NCI-H1105 (cell line): ENCODE measurements at places on chromosomes 3 and 15.
A peak's percentile ranks its signal among the peaks of the same experiment; 100 is the strongest.

GRCh38 chr15:94403331-94403730 is 172.0 kb downstream of the MCTP2 start:
- no peak for DNase-seq

- no peak for DNase-seq
Observed at GRCh38 chr3:81470524-81471278, 290.7 kb downstream of the GBE1 start.

DNA sequence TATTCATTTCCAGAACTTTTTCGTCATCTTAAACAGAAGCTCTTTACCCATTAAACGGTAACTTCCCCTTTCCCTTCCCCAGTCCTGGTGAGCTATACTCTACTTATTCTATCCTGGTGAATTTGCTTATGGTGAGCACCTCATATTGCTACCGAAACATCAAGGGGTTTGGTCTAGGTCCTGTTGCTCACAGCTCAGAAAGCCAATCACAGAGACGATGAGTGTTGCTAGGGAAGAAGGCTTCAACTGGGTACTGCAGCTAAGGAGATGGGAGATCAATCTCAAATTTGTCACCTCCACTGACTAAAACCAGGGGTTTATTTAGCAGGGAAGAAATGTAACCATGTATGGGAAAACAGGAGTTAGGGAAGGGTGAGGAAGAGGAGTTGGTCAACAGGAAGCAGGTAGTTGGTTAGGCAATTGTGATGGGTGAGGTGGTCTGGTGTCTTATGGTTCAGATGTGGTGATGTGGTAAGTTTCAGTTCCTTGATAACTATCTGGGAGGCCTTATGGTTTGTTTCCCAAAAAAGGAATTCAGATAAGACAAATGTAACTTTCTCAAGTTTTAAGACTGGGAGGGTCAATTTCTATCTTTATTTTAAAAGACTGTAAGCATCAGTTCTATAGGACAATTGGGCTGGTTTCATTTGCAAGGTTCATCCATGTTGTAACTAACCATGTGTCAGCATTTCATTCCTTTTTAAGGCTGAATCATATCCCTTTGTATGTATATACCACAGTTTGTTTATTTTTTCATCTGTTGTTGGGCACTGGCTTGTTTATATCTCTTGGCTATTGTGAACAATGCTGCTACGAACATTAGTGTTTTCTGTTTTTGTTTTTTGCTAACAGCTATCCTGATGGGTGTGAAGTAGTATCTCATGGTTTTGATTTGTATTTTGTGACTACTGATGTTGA is 24.3 kb downstream of the ARHGAP11B start:
- DNase-seq = no peak

- no peak for DNase-seq
Observed at GRCh38 chr3:151976211-151977050, 103.0 kb downstream of the SUCNR1 start.

GRCh38 chr15:26771578-26772153 is 1.2 kb downstream of the GABRB3 start:
- peak; percentile 35 for DNase-seq

GRCh38 chr3:142215106-142215505 is 10.3 kb downstream of the GK5 start:
- DNase-seq = no peak

GRCh38 chr3:19972054-19972453 is 25.2 kb downstream of the RAB5A start:
- no peak for DNase-seq

GRCh38 chr3:127821394-127821793 is 921 bp downstream of the MGLL start:
- no peak for DNase-seq

- no peak for DNase-seq
Observed at GRCh38 chr3:195139876-195140240, 131.1 kb downstream of the XXYLT1 start.

DNA sequence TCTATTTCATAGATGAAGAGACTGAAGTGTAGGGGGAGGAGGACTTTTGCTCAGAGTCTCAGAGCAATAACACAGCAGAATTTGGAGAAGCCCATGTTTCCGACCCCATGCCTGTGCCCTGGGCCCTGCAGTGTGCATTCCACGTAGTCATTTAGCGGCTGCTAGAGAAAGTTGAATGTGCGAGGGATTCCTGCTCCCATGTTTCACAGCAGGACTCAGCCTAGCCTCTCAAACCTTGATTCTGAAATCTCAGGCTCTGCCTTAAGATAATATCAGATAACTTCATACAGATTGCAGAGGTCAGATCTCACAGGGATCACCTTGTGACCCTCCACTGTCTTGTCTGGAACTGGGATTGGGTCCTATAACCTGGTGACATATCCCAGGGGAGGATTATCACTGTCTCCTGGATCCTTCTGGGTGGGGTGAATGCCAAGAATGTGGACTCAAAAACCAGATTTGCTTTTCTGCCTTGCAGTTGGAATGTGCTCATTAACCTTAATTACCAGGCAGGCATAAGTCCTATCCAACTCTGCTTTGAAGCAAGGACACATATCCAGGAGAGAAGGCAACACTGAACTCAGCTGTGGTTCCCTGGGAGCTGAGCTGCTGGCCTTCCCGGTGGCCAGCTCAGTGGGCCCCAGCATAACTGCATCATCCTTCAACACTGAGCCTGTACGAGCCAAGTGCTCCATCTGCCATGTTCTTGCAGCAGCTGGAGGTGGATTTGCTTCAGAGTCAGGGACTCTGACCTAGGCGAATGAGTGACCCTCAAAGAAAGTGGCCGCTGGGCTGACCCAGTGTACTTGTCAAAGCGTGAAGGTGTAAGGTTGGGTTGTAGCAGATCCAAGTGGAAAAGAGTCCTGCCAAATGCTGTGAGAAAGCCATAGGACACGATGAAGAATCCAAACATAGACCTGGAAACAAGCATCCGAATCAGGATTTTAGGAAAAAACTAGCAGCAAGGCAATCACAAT is 43.0 kb downstream of the CTXND1 start:
- no peak for DNase-seq

- DNase-seq = no peak
Observed at GRCh38 chr3:52730681-52731080, 24.8 kb downstream of the SPCS1 start.

- DNase-seq = no peak
Observed at GRCh38 chr15:77483425-77484140, 62.9 kb downstream of the HMG20A start.

- no peak for DNase-seq
Observed at GRCh38 chr3:138861798-138862197, 27.1 kb upstream of the PIK3CB start.

GRCh38 chr3:46076606-46077005 is 49.3 kb upstream of the XCR1 start:
- no peak for DNase-seq

DNA sequence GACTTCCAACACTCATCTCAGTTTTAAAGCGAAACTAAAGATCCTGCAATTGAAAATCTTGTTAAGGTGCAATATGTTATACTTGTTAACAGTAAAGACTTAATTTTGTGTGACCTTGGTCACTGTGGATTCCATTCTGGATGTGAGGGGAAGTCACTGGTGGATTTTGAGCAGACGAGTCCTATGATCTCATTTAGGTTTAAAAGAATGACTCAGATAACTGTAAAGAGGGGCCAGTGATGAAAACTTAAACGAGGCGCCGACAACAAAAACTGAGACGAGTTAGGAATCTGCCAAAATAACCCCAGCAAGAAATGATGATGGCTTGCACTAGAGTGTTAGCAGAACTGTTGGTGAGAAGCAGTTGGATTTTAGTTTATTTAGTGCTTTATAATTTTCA is 56.5 kb downstream of the LRRC28 start:
- DNase-seq = no peak

- peak; percentile 71 for DNase-seq
Observed at GRCh38 chr15:73697033-73697467, 12.9 kb downstream of the CD276 start.

- no peak for DNase-seq
Observed at GRCh38 chr3:2838546-2839157, 271.5 kb downstream of the IL5RA start.

GRCh38 chr15:96076350-96076749 is 254.2 kb upstream of the NR2F2 start:
- DNase-seq = no peak

- DNase-seq = peak; percentile 24
Observed at GRCh38 chr3:86890741-86891396, 100.1 kb downstream of the VGLL3 start.

DNA sequence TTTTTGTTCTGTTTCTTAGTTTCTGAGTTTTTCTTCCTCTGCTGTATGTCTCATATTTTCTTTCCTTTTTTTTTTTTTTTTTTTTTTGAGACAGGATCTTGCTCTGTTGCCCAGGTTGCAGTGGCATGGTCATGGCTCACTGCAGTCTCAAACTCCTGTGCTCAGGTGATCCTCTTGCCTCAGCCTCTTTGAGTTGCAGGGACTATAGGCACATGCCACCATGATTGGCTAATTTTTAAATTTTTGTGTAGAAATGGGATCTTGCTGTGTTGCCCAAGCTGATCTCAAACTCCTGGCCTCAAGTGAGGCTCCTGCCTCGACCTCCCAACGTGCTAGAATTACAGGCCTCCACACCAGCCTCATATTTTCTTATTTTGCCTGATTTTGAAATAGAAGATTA is 51.9 kb downstream of the CTDSPL2 start:
- DNase-seq = no peak

- DNase-seq = no peak
Observed at GRCh38 chr15:66042624-66043023, 173.3 kb downstream of the RAB11A start.

DNA sequence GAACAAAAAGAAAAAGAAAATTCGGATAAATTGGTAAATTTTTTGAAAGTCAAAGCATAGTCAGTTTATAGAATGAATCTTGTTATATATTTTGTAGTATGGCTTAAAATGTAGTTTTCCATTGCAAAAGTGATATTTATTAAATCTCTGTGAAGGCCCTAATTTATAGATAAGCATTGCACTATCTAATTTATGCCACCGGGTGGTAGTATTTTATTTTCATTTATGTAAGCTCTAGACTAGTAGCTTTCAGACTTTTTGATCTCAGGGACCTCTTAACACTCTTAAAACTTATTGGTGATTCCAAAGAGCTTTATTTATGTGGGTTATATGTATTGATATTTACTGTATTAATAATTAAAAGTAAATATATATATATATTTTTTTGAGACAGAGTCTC is 133.9 kb upstream of the LRRFIP2 start:
- DNase-seq = no peak

- DNase-seq = no peak
Observed at GRCh38 chr15:74320352-74321247, 46.8 kb downstream of the CYP11A1 start.

DNA sequence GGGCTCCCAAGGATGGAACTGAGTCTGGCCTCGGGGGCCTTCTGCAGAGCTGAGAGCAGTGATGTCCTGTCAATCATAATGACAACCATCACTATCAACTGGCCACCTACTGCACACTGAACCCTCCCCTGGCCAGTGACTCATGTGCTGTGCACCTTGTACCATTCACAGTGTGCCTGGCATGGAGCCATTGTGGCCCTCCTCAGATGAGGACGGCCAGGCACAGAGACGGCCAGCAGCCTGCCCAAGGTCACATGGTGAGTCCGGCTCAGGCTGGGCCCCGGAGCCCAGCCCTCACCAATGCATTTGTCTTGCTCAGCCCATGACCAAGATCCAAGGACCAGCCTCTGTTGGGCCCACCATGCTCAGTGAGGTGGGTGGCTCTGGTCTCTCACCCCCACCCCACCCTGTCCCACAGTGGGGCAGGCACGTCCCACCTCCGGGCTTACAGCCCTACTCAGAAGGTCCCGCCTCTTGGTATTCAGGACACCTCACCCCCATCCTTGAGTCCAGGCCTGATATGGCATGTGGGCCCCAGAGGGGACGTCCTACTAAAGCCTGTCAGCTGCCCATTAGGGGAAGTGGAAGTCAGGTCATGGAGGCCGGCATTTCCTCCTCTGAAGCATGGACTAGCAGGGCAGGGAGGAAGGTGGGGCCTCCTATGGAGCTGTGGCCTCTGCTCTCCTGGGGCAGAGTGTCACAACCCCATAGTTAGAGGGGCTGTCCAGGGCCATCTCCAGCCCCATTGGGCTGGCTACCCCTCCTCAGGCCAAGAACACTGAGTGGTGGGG is 35.9 kb upstream of the TMEM115 start:
- DNase-seq = no peak

GRCh38 chr15:69758291-69758771 is 305.7 kb downstream of the RPLP1 start:
- no peak for DNase-seq

GRCh38 chr15:40397688-40398412 is 7.7 kb upstream of the IVD start:
- DNase-seq = no peak

- DNase-seq = no peak
Observed at GRCh38 chr3:77626157-77626556, 586.3 kb downstream of the ROBO2 start.

DNA sequence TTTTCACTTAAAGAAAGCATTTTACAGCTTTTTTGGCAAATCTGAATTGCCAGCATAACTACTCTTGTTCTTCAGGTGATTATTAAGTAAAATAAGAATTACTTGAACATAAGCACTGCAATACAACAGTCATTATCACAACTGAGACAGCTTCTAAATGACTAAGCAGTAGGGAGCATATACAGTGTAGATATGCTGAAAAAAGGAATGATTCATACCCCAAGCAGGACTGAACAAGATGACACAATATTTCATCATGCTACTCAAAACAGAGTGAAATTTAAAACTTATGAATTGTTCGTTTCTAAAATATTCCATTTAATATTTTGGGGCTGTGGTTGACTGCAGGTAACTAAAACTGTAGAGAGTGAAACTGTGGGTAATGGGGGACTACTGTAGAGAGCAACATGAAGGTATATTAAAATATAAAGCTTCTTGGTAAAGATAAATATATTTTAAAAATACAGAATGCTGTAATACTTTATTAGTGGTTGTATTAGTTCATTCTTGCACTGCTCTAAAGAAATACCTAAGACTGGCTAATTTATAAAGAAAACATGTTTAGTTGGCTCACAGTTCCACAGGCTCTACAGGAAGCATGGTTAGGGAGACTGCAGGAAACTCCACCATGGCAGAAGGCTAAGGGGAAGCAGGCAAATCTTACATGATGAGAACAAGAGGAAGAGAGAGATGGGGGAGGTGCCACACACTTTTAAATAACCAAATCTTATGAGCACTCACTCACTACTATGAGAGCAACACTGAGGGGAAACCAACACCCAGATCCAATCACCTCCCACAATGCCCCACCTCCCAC is 84.8 kb downstream of the DCLK3 start:
- DNase-seq = no peak
